Activated naive CD4-positive, alpha-beta T cell treated with anti-CD3 and anti-CD28 coated beads, Interleukin-2, amount 50 U/mL, for 72 hours (primary cell): ENCODE measurements at places on chromosomes 3 and 15. TPM values are rescaled to one million over a fixed set of nuclear protein-coding genes. Genes with fewer than 3 reads are reported as not detected.

Gene LMAN1L
- 1.1 TPM for total RNA-seq

Gene ARPP21
- not detected for total RNA-seq

Gene HAUS2
- 37.2 TPM for total RNA-seq

Gene TUSC7
- not detected for total RNA-seq

Gene DNAH12
- 0.04 TPM for total RNA-seq

Gene SAXO2
- total RNA-seq: not detected

Gene TTC21A
- total RNA-seq: 1.6 TPM

Gene SEMA3G
- total RNA-seq: 0.33 TPM

Gene CYP1A2
- total RNA-seq: not detected

Gene FMN1
- 4.5 TPM for total RNA-seq

- no peak for DNase-seq
Observed at GRCh38 chr15:31510057-31510456, 183.4 kb downstream of the KLF13 start.

GRCh38 chr3:129520960-129521359, 7.5 kb upstream of the RHO start:
- no peak for DNase-seq

GRCh38 chr3:105976196-105976595, 107.4 kb upstream of the CBLB start:
- DNase-seq: no peak

DNA sequence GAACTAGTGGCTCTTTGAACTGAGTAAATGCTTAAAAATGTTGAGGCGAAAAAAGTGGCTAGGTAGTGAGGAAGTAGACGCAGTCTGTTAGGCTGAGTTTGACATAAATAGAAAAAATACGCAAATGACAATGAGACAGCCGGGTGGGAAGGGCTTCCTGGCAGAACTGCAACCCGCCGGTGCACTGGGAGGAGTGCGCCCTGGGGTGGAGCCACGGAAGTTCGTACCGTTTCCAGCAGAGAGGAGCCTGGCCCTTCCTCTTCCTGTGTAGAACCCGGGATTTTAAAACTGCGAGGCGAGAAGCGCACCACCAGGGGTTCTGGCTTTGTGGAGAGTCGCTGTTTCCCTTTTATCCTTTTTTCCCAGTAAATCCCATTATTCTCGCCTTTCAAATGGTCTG, 602.6 kb downstream of the PYDC2 start:
- no peak for DNase-seq

DNA sequence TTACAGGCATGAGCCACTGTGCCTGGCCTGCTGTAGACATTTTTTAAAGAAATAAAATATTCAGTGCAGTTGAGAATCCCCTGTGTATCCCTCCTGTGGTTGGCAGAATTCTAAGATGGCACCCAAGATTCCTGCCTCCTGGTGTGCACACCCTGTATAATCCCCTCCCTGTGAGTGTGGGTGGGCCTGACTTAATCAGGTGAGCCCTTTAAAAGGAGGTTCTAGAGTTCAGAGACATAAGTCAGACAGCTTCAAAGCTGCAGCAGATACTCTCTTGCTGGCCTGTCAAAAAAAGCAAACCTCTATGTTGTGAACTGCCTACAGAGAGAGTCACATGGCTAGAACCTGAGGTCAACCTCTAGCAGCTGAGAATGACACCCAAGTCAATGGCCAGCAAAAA, 7.0 kb upstream of the VIPR1 start:
- DNase-seq: peak; percentile 23

DNA sequence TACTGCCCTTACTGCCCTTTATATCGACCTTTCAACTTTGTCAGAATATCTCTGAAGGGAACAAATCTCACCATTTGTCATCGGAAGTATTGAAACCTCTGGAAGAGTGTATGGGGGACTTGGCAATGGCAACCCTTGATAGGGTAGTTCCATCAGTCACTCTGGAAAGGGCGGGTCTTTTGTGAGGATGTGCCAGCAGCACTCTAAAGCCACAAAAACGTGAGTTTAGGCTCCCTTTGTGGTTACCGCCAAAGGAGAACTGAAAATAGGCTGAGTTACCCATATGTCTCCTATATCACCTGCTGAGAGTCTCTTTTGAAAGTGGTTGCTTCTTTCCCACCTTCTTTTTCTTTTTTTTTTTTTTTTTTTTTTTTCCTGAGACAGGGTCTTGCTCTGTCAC, 296.8 kb upstream of the CHRM5 start:
- DNase-seq: no peak

- no peak for DNase-seq
Observed at GRCh38 chr3:181692311-181693145, 19.2 kb upstream of the SOX2 start.

- DNase-seq: no peak
Observed at GRCh38 chr15:63551400-63551799, 45.8 kb upstream of the FBXL22 start.

GRCh38 chr3:160163229-160163878, 61.9 kb upstream of the C3orf80 start:
- no peak for DNase-seq

DNA sequence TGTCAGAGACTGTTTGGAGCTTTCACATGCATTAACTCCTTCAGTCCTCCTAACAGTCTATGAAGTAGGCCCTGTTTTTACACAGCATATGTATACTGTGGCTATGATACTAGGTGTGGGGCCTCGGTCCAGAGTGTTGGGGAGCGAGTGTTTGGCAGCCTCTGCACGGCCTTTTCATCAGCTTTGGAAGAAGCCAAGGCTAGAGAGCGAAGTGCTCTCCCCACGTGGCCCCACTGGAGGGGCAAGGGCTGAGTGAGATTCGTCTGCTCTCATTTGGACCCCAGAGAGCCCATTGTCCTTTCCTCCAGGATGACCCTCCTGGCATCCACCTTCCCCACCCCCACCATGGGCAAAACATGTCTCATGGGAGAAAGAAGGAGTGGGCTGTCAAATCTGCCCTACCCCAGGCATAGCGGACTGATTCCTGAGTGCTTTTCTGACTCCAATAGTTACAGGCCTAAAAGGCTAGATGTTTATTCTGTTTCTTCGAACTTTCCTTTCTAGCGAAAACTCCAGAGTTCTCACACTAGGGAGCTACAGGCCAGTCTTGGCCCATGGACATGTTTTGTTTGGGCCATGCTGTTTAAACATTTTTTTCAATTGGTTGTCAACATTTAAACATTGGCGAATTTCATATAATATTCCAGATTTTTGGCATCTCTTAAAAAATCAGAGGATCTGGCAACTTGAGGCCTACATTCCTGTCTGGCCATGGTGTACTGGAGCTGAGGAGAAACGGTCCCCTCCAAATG, 76.0 kb downstream of the EEFSEC start:
- no peak for DNase-seq

- no peak for DNase-seq
Observed at GRCh38 chr3:94671078-94671477, 608.2 kb downstream of the NSUN3 start.

DNA sequence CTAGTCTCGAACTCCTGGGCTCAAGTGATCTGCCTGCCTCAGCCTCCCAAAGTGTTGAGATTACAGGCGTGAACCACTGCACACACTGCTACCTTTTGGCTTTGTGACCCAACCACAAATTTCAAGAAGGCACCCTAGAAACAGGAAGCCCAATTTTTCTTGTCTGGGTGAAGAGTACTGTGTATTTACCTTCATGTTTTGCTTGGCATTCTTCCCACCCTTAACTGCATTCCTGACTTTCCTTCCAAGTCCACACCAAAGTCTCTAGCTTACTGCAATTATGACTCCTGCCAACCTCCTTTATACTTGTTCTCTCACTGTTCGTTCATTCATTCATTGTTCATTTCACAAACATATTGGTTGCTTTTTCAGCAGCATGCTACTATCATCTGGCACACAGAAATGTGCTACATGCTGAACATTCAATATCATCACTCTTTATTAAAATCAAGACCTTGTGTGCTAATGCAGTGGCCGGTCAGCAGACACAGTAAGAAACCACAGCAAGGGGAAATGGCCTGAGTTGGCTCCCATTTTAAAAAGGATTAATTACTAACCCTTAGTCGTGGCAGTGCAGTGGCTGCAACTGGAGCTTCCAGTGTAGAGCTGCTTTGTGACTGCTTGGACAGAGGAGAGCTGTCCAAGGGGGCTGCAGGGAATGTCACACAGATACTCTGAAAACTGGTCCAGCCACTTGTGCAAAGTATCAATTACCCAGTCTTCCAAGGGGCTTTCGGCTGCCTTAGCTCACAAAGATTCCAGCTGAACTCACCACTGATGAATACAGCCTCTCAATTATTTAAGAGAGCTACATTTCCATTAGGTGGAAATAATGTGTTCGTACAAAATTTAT, 94.0 kb downstream of the ETFA start:
- DNase-seq: no peak

DNA sequence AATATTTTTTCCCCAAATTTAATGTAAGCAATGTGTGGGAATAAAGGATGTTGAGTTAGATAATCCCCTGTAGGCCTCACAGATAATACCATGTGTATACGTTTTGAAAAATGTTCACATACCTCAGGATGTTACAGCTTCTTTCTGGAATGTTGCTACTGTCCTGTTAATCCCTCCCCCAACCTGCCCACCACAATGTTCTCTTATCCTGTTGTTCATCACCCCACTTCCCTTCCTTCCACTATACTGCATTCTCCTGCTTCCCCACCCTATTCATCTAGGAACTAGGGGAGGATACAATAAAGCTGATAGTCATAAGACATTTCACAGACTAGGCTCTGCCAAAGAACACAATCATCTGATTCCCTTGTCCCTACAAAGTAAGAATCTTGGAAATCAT, 92.1 kb downstream of the IGF2BP2 start:
- DNase-seq: no peak

- no peak for DNase-seq
Observed at GRCh38 chr15:89317186-89317720, 17.4 kb downstream of the POLG start.

- no peak for DNase-seq
Observed at GRCh38 chr15:96330064-96330449, 443 bp upstream of the NR2F2 start.

DNA sequence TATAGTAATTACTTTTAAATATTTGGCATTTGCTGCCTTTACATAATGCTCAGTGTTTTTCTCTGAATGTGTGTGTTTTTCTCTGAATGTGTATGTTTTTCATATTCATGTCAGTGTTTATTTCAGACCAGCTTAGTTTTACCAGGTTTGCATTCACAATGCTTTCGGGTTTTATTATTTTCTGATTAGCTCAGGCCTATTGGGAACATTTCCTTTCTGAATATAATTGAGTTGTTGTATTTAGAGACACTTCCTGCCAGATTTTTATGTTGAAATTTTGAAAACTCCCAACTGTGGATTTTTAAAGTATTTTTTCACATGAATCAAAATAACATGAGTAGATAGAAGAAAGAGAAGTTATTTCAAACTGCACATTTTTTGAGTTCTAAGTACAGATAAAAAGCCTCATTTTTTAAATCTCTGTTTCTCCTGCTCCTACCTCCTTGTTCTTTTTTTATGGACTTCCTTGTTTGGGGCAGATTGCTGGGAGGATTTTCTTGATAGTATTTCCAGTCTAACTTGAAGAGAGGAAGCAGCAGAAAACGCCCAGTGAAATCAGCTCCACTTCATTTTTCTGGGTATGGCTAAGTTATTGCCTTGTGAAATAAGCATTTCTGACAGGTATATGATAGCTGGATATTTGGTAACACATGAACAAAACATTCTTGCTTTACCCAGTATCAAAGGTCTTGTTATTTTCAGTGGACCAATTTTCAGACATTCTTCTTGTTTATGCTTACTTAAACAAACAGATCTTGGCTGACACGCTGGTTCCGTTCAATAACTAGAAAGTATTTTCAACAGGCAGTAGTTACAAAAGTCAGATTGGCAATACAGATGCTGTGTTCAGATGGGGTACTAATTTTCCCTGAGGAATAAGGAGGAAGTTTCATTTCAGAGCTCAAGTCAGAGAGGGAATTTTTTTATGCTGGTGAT, 70.7 kb downstream of the RIOX2 start:
- no peak for DNase-seq

DNA sequence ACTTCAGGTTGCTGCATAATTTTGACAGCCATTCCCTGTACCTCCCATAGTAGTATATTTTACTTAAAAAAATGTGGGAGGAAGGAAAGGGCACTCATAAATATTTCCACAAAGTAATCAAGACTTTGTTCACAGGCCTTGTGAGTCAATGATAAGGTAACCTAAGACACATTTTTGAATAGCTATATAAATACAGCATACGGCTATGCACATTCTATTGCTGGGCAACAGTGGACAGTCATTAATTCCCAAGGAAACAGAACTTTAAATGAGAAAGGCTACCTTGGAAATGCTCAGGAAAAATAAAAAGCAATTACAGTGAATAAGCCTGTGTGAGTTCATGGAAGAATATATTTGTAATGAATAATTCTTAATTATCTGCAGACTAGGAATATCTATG, 144.0 kb downstream of the CADM2 start:
- no peak for DNase-seq

DNA sequence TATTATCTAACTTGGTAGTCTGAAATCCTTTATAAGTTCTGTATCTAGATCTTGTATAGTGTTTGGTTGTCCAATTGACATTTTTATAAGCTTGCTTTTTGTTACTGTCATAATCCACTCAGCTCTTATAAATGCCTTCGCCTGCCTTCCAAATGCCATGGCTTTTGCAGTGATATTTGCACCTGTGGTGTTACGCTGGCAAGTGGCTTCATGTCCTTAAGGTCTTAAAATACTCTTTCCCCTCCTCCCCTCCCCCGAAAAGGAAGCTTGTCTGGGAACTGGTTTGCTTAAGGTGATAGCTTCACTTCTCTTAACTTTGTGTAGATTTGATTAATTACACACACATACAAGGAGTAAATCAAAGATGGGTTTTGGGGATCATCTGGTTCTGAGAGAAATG, 62.0 kb downstream of the ABHD2 start:
- no peak for DNase-seq

DNA sequence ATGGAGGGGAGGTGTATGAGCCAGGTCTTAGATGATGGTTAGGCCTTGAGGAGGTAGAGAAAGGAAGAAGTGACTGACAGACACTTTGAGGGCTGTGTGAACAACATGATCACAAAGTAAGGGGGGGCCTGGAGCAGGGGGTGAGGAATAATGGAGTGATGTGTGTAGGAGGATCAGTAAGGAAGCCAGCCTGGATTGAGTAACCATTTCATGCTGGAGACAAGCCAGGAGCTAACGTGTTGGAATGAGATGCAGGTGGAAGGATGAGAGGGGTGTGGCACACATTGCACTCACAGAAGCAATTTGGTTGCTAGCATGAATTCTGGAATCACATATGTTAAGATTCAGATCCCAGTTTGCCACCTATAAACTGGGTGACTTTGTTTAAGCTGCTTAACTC, 65.5 kb downstream of the BBX start:
- DNase-seq: no peak

GRCh38 chr3:23612296-23612891, 193.4 kb upstream of the UBE2E1 start:
- DNase-seq: no peak

GRCh38 chr3:45585371-45585770, 9.2 kb upstream of the LIMD1 start:
- no peak for DNase-seq

GRCh38 chr3:32759342-32759741, 58.5 kb upstream of the TRIM71 start:
- no peak for DNase-seq

GRCh38 chr15:87573039-87573438, 683.5 kb downstream of the NTRK3 start:
- no peak for DNase-seq

- DNase-seq: no peak
Observed at GRCh38 chr3:139794469-139795265, 116.9 kb upstream of the NMNAT3 start.

- no peak for DNase-seq
Observed at GRCh38 chr3:55030938-55031337, 103.1 kb upstream of the LRTM1 start.
